ENCODE measurements at places on chromosomes 6 and 20.
A peak's percentile ranks its signal among the peaks of the same experiment; 100 is the strongest.

GRCh38 chr20:3621111-3621510 lies 42.1 kb downstream of the GFRA4 start:
- no peak for DNase-seq

DNA sequence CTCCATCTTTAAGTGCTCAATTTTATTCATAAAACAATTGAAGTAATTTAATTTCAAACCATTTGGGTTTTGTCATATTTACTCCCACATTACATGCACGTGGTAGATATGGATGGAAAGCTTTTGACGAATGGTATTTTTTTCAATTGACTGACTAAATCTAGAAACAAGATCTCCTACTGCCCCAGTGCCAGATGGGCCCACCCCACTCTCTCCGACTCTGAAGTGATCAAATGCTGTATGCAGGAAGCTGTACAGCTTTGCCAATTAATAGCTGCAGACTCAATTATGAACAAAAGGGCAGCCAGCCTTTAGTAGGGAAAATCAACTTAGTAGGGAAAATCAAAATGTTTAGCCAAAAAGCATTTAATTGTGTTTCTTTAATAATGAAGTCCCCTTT lies 46.2 kb downstream of the PACRG start:
- DNase-seq = no peak

GRCh38 chr6:136767570-136768309 lies 24.5 kb downstream of the MAP3K5 start:
- DNase-seq = no peak

DNA sequence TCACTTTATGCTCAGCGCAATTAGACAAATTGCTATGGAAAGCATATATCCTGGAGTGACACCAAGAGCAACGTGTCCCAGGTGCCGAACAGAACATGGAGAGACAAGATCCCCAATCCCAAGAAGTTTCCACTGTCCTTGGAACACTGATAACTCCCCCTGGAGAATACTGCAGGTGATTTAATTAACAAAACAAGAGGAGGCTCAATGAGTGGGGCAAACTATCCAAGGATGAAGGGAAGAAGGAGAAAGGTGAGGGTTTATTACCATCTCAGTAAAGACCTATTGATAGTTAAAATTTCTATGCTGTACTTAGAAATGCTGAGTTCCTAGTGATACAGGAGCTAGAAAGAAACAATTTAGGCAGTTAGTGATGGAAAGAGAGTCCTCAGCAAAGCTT lies 35.7 kb downstream of the EDN1 start:
- DNase-seq = no peak

DNA sequence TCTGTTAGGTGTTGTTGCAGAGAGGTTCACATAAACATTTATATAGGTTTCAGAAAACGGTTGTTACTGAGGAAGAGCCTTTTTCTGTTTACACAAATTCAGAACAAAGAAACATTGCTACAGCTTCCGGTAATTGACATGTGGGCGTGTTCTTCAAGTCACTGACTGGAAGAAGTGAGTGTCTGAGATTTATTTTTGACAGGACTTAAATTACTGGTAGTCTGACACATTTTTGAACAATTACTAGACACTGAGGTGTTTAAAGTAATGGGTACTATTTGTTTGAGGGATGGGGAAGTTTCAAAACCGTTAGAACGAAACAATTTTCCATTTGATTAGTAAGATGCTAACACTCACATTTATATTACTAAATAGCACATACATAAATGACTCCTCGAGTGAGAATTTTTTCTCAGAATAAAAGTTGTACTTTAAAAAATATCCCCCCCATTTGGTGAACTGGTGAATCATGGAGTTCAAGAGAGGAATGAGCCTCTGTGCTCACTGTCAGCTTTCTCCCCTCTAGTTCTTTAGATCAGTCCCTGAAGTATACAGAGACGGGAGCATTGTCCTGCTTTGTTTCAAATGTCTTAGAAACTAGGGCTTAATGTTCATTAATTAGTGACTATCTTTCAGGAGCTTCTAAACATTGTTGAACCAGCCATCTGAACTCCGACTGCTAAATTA lies 98.7 kb downstream of the TSHZ2 start:
- DNase-seq = peak; percentile 43

GRCh38 chr6:146429831-146430230 lies 113.8 kb upstream of the RAB32 start:
- no peak for DNase-seq

DNA sequence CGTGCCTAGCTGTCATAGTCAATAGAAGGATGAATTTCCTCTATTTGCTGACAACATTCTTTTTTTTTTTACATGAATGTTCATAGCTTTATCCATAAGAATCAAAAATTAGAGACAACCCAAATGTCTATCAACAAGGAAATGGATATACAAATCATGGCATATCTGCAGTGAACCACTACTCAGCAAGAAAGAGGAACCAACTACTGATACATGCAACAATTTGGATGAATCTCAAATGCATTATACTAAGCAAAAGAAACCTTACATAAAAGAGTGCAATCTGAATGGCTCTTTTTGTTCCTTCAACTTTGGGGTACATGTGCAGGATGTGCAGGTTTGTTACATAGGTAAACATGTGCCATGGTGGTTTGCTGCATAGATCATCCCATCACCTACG lies 17.7 kb upstream of the MCM9 start:
- DNase-seq = no peak

DNA sequence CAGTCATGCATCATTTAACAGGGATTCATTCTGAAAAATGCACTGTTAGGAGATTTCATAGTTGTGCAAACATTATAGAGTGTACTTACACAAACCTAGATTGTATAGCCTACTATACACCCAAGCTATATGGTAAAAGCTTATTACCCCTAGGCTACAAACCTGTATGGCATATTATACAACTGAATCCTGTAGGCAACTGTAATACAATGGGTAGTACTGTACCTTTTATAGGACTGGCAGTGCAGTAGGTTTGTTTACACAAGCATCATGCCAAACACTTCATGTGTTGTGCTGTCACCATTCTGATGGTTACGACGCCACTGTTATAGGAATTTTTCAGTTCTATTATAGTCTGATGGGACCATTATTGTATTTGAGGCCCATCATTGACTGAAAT lies 39.3 kb upstream of the KHDC1 start:
- no peak for DNase-seq

DNA sequence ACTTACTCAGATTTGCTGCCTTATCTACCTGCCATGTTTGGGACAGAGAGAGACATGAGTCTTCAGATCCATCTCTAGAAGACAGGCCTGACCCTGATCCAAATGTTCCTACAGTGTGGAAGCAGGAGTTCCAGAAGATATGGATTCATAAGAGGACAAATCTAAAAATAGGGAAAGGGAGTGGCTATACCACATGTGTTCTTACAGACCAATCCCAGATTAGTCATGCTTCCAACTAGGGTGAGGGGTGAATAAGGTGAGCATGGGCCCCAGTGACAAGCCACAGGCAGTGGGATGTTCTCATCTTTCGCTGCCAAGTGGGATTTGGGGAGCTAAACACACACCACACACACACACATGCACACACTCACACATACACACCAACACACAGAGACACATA lies 670.7 kb upstream of the CITED2 start:
- DNase-seq = no peak

- no peak for DNase-seq
These were observed 46.5 kb downstream of the ALDH8A1 start for GRCh38 chr6:134903448-134903847.

GRCh38 chr6:3450888-3451287 lies 6.0 kb downstream of the SLC22A23 start:
- DNase-seq = no peak

DNA sequence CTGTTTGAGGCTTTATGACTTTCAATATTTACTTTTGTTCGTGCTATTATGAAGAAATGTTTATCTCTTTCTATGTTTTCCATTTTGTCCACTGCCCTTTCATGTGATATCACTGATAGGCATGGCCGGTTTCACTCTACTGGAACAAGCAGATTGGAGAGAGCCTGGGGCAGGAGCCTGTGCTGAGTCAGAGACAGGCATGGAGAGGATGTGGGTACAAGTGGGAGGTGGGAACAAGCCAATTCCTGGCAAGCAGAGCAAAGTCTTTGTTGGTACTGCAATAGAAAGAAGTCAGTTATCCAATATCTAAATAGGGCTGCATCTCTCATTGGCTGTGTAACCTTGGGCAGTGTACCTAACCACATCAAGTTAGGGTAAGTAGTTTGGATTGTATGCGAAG lies 545.6 kb upstream of the MAP3K7 start:
- no peak for DNase-seq

- peak; percentile 31 for DNase-seq
These were observed 263.6 kb downstream of the EYA4 start for GRCh38 chr6:133504761-133505160.

- DNase-seq = no peak
These were observed 682.8 kb downstream of the TFAP2A start for GRCh38 chr6:9732056-9732455.

DNA sequence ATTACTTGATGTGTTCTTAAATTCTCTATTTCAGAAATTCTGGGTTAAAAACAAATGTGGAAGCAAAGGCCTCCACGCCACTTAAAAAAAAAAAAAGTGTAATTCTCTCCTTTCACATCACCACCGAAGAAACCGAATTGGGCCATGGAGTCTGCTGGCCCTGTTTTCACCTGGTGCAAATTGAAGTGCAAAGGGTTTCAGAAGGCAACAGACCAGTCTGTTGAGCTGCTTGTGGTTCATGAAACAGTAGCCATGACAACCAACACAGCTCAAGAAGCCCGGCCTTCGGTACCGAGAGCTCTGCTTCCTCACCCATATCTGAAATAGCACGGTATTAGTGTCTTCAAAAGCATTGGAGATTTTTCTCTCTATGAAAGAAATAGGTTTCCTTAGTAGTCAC lies 63.1 kb downstream of the GMPR start:
- no peak for DNase-seq

- no peak for DNase-seq
These were observed 767.9 kb upstream of the DEFB115 start for GRCh38 chr20:30489614-30490003.

GRCh38 chr6:142926177-142926493 lies 18.8 kb downstream of the HIVEP2 start:
- DNase-seq = no peak

DNA sequence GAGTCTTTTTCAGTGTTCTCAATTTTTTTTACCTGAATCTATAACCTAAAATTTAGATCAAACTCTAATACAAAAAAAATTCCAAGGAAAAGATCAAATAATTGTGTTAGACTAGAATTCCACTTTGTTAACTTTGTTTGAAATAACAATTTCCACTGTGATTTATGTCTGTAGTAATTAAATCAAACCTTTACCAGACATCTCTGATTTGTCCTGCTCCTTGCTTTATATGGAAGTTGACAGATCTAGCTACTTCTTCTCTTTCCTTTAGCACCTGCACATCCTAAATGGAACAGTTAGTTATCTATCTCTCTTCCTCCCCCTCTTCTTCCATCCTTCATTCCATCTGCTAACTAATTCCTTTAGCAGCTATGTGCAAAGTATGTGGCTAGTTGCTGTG lies 99.5 kb upstream of the TMEM30A start:
- DNase-seq = no peak

DNA sequence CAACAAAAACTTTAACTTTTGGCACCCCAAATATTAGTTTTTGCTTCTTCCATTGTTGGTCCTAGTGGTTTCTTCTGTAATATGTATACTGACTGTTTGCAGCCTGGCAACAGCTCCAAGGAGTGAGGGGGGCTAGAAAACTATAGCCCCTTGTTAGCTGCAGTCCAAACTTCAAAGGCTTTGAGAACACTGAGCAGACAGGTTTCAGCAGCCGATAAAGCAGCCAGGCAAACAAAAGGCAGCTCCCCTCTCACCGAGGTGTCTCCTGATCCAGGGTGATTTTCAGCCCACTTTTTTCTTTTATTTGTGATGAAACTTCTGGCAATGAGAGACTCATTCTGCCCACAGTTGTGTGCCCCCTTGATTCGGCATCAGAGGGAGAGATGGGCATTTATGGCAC lies 80.7 kb downstream of the OLIG3 start:
- no peak for DNase-seq

DNA sequence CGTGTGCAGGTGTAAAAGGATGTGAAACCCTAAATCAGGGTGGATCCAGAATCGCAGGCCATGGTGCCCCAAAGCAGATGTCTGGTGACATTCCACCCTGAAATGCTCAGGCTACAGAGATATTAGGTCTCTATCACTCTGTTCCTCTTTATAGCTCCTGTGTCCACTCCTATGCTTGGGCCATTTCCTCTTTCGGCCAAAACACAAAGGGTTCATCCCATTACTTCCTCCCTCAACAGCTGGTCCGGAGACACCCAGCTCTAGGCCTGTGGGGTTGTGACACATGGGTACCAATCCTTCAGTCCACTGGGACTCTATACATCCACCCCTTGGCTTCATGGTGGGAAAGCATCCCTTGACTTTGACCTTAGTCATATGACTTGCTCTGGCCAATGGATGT lies 1.7 kb upstream of the SIGLEC1 start:
- DNase-seq = no peak

DNA sequence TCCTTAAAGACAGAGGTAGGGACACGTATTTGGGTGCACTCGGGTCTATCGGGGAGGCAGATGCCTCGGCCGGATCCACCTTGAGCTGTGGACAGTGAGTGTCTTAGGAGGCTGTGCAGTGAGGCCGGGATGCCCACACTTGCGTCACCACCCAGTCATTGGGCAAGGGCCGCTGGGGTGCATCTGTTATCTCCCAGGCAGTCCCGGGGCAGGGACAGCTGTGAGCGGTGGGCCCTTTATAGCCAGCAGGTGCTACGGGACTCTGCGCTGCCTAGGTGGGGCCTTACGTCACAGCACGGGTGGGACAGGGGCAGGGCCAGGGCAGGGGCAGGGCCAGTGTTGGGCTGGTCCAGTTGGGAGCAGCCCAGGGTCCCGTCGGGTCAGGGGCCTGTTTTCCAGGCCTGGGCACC lies 689 bp upstream of the COL20A1 start:
- no peak for DNase-seq

- DNase-seq = peak; percentile 43
These were observed 169.5 kb upstream of the THEMIS start for GRCh38 chr6:128070406-128070805.

GRCh38 chr6:143335865-143336264 lies 114.6 kb downstream of the ADAT2 start:
- DNase-seq = no peak

GRCh38 chr20:47032933-47033578 lies 138.4 kb downstream of the EYA2 start:
- DNase-seq = no peak

GRCh38 chr6:170037541-170038250 lies 253.2 kb downstream of the DLL1 start:
- DNase-seq = no peak

DNA sequence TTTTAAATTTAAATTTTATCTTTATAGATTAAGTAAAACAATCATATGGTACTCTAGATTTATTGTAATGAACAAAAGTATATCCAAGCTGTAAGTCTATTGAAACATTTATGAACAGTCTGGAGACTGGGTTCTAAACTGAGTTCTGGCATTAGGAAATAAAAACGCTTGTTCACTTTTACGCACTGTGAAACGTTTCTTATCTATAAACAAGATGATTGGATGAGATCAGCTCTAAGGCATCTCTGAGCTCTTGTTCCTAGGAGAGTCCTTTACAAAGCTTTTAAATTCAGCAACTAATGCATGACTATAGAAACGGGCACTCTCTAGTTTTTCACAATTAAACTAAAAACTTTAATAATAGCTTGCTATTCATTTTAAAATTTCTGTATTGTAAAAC lies 6.8 kb downstream of the HUS1B start:
- no peak for DNase-seq
